ENCODE measurements at places on chromosomes 4 and X.
A peak's percentile ranks its signal among the peaks of the same experiment; 100 is the strongest.

- DNase-seq = no peak
These were observed 13.7 kb upstream of the UBA1 start for GRCh38 chrX:47179928-47180255.

DNA sequence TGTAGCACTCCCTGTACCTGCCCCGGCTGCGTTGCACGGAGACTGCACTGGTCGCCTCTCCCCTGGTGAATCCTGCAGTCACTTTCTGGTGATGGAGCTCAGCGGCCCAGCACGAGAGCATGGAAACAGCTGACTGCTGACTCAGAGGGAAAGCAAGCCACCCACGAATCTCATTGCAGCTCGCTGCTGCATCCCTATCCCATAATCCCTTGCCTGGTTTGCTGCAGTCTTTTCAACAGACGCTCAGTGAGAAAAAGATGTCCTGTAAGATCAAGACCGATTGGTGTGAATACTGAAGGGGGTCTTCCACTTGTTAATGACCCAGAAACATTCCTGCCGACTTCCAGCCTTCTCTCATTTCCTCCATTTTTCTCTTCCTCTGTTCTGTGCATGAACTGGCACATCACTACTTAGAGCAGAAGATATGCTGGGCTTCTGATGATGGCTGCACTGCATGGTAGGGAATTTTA is 52.9 kb downstream of the TRIM2 start:
- peak; percentile 33 for DNase-seq

DNA sequence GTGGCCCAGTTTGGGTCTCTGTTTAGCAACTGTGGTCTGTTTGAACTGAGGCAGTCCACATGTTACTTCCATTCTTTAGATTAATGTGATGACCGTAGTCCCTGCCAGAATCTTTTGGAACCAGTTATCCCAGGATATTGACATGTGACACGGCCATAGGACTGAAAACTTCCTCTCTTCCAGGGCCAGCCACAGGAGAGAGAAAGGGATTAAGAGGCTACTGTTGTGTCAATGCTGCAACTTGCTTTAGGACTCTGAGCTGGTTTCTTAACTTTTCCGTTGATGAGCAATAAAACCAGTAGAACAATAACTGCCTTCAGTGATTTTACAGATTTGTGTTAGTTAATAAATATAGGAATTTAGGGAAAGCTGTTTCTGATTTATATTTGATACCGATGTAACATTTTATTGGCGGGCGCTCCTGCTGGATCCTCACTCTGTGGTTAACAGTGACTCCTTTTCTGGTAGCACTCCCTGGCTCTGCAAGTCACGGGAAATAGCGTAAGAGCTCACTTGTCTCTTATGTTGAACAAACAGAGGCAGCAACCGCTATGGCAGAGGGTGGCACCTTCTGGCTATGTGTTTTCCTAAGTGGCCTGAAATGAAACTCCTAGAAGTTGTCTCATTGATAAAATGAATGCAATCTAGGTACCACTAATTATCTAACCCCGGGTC is 2.5 kb downstream of the TENM3 start:
- no peak for DNase-seq

DNA sequence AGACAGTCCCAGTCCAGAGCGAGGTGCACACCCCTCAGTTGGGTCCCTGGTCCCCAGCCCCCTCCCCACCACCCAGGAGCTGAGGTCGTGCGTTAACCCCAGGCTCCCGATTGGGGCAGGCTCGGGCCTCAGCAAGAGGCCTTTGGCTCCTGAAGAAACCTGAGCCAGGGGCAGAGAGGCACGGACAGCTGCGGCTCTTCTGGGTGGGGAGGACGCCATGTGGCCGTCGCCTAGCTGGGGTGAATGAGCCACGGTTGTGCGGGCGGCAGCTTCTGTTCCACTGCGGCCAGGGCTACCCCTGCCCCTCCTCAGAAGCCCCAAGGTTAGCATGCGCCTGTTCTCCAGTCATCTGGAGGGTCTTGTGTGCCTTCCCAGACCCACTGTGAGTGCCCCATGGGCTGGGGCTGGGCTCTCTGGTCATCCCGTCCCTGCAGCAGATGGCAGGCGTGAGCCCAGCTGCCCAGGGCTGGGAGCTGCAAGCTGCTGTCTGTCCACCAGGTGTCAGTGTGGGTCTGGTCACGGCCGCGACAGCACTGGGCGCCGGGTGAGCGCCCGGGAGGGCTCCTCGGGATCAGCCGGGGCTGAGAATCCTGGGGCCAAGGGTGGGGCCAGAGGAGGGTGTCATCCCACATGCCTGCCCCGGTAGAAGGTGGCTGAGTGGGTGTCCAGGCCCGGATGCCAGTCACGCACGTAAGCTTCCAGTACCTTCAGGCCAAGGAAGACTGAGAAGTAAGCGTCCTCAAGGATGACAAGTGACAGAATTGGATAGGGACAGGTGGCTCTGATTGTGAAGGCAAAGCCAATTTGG is 21.9 kb downstream of the ATP2B3 start:
- DNase-seq = peak; percentile 68

DNA sequence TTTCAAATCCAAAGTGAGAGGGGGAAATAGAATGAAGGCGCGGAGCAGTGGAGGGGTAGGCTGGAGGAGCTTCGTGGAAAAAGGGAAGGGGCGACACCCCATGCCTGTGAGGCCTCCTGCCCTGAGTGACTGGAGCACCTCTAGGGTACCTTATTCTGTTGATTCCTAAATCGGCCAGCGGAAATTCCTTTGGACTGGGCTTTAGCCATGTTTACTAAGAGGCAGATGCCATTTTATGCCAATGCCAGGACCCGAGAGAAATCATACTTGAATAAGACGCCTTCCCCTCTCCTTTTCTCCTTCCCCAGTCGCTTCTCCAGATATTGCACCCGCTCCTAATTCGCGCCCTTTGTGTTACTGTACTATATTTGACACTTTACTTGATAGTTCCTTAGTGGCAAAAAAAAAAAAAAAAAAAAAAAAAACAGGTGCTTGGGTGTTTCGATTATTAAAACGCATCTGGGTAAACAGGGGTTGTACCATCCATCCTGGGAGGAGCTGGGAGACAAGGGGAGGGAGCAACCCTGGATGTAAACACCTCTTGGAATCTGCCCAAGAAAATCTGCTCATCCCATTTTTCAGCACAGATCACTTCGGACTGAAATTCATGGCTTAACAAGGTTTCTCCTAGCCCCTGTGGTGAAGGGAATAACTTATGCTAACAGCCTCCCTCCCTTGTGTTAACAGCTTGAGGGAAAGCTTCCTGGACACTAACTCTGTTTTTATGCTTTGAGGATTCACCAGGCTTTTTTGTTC is 1.5 kb downstream of the BMP3 start:
- DNase-seq = no peak

DNA sequence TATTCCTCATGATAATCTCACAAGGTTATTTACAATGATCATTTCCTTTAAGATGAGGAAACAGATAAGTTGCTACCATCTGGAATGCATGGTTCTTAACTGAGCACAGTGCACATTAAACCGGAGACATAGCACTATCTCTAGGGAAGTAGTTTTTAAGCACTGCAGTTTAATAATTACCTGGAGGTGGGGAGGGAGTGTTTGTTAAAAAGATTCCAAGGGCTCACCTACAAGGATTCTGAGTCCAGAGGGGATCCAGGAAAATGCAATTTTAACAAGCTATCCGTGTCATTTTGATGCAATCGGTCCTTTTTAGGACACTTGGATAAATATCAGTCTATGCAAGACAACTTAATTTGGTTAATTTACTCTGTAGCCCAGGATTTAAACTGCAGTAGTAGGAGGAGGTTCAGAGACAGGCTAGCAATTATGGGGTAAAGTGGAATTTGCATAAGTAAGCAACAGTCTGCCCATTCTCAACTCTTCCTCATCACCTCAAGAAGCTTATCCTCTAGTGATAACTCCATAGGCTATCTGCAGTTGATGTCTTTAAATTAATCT is 2.8 kb upstream of the PDLIM5 start:
- DNase-seq = no peak

GRCh38 chrX:73448379-73448778 is 1.5 kb downstream of the CDX4 start:
- no peak for DNase-seq

DNA sequence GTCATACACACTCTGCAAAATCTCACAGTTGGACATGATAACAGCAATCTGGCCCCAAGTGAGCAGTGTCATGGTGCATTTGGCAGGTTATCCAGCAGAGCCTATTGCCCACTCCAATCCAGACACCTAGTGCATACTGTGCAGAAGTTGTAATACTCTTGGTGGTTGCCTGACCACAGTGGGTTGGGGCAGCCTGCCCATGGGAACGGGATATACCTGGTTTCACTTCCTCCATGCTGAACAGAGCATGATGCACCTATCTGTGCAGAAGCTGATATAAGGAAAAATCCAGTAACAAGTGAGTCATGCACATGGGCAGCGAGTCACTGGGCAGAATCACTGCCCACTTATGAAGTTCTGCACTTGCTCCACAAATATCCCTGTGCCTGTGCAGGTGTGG is 105.3 kb upstream of the IGSF1 start:
- DNase-seq = peak; percentile 7

GRCh38 chrX:94053575-94053974 is 379.6 kb downstream of the FAM133A start:
- DNase-seq = no peak

DNA sequence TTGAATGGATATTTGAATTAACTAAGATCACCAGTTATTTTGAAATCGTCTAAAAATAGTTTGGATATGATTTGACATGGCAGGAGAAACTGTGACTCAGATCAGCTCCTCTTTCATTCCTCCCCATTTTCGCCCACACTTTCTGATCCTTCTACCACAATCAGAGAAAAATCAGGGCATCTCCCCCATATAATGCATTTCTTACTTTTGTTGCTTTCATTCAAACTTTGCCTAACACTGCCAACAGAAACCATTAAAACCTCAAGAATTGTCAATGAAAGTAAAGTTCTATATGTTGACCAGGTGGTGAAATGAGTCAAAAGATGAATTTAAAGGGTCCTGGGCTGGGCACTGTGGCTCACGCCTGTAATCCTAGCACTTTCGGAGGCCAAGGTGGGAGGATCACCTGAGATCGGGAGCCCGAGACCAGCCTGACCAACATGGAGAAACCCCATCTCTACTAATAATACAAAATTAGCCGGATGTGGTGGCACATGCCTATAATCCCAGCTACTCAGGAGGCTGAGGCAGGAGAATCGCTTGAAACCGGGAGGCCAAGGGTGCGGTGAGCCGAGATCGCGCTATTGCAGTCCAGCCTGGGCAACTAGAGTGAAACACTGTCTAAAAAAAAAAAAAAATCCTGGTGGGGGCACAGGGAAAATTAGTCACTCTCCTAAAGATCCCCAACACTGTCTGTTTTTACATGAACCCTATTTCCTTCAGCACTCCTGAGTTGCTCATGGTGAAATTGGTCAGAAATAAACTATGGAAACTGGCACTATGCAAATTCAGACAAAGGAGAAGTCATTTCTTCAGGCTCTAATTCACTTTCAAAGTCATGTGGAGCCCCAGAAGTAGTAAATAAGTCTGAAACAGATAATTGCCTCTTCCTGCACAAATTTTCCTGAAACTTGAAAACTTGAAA is 122.8 kb upstream of the NOCT start:
- DNase-seq = no peak

- no peak for DNase-seq
These were observed 207.4 kb downstream of the MAPK10 start for GRCh38 chr4:86152454-86152853.

- DNase-seq = no peak
These were observed 13.5 kb downstream of the EMCN start for GRCh38 chr4:100504086-100504874.

DNA sequence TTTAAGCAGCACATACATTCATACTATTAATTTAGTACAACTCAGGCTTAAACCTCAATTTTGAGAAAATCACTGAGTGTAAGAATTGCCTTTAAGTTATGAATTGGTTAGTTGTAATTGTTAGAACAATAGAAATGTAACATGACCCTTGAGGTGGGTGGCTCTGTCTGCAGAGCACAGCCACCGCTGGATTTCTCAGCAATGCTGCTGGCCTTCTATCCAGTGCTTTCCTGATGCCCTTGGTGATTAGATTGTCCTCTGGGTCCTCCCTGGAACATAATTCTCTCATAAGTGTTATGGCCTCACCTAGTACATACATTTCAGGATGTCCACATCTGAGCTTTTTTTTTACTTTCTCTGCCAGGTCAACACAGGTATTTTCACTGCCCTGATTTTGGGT is 213.2 kb downstream of the SLC7A11 start:
- DNase-seq = no peak

GRCh38 chrX:139739138-139739537 is 31.2 kb upstream of the MCF2 start:
- no peak for DNase-seq

GRCh38 chr4:76767983-76768382 is 130.0 kb downstream of the SOWAHB start:
- DNase-seq = no peak

DNA sequence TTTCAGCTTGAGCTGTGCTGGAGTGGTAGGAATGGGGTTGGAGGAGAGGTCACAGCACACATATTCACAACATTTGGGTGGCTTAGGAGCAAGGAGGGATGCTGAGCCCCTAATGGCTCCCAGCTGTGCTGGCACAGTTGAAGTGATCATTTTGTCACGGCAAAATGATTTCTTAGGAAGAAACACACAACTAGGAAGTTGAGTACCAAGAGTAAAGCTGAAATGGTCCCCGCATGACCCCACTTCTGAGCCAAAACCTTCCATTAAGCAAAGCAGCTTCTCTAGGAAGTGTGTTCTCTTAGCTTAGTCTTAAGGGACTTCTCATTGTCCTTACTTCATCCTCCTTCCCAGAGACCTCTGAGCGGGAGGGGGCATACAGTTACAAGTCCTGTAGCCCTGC is 12.6 kb downstream of the CAPN6 start:
- DNase-seq = no peak

DNA sequence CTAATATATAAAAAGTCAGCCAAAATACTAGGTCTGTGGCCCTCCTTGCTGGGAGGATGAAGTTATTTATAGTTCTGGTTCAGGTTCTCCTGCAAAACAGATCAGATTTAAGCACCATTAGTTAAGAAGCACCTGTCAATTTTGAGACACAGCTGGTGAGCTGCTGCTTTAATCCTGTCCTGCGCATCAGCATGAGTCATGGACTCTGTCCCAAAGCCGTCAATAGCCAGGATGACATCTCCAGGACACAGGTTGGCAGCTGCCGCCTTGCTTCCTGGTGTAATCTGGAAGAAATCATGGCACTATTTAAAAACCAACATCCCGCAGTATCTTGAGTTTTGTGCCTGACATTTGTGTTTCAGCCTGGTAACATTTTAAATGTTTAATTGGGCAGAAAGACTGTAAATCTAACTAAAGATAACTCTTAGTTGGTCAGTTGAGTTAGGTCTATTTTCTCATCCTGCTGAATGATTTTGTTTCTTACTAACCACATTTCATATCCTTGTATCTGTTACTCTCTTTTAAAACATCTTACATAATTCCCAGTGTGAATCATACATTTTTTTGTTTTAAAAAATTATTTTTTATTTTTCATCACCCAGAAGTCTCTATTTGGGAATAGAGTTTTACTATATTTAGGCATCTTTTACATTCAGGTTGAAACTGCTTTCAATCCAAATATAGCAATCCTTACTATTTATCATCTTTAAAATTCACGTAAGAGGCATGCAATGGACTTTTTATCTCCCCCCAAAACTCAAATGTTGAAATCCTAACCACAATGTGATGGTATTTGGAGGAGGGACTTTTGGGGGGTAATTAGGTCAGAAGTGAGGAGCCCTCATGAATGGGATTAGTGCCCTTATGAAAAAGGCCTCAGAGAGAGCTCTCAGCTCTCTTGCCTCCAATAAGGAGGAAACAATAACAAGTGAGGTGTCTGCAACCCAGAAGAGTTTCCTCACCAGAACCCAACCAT is 10.1 kb downstream of the PDLIM3 start:
- peak; percentile 24 for DNase-seq

GRCh38 chrX:633043-633984 is 2.7 kb downstream of the SHOX start:
- no peak for DNase-seq

- no peak for DNase-seq
These were observed 60.6 kb upstream of the SPANXN2 start for GRCh38 chrX:143781103-143781502.
